ENCODE measurements at places on chromosomes 13 and 19.

DNA sequence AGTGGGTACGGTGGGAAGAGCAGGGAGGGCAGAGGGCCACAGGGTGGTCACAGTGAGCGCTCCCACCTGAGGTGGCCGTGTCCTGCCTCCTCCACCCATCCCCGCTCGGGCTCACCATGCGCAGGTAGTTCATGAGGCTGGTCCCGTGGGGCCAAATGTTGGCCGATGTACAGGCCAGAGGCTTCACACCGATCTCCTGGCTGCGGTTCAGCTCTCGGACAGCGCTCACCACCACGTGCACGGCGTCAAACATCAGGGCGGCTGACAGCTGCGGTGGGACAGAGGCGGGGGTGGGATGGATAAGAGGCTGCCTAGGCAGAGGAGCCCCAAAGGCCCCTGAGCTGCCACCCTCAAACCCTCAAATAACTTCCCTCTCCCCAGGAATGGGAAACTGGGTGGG is 15.8 kb downstream of the GRIK5 start:
- no peak for DNase-seq

DNA sequence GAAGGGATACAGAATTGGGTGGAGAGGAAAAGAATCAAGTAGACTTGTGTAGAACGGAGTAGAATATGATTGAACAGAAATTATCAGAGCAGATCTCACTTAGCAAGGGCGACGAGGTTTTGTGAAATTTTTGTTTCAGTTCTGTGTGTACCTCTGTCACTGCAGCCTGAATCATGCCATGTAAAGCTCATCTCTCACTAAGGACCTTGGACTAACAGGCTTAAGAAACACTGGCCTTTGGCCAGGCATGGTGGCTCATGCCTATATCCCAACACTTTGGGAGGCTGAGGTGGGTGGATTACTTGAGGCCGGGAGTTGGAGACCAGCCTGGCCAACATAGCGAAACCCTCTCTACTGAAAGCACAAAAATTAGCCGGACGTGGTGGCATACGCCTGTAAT is 62.6 kb downstream of the MYH14 start:
- DNase-seq: no peak

DNA sequence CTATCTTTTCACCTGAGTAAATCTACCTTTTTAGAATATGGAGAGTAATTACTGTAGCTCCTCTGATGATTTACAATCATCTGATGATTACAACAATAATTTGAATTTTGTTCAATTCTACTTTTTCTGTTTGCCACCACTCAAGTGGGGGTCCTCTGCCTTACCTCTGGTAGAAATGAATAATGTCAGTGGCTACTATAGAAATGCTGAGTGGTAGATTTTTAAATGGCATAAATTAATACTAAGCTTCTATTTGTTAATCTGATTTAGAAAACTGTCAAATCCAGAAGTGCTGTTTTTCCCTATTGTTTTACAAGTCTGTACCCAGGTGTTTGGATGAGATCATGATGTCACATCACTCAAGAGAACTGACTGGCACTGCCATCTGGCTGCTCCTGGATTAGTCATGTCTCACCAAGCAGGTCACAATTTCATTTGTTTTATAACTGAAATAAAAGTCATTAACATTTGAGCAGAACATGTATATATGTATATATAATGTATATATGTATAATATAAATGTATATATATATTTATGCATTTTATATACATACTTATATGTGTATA is 494.8 kb downstream of the TBC1D4 start:
- DNase-seq: no peak

GRCh38 chr19:55692681-55693081 is 17.7 kb downstream of the EPN1 start:
- DNase-seq: no peak

GRCh38 chr19:43519436-43520088 is 7.4 kb downstream of the ETHE1 start:
- DNase-seq: peak; percentile 33

GRCh38 chr19:15286688-15287365 is 45.5 kb downstream of the BRD4 start:
- DNase-seq: no peak

DNA sequence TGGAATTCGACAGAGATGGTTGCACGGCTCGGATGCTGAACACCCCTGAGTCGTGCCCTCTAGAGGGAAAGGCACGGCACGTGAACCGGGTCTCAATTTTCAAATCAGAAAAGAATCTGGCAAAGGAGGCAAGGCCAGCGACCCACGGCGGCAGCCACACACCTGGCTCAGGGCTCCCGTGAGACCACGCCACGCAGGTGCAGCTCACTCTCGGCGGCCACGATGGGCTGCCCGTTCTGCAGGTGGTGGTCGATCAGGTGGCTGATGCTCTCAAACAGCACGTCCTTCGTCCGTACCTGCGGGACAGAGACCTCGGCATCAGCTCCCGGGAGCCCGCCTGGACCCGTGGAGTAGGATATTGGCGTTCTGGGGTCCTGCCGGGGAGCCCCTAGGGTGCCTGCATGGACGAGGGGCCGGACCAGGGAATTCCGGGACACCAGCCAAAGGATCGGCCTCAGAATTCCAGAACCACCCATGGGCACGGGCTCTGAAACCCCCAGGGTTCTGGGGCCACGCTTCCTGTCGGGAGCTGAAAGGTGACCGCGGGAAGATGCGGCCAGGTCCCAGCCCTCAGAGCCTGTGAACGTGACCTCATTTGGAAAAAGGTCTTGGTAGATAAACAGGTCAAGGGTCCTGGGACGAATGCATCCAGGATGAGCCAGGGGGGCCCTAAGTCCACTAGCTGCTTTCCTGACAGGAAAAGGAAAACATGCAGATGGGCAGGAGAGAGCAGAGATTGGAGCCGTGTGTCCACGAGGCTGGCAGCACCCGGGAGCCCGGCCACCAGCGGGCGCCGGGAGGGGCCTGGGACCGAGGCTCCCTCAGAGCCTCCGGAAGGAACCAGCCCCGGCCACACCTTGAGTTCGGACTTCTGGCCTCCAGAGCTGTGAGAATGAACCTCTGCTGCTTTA is 10.1 kb upstream of the C2CD4C start:
- no peak for DNase-seq

- DNase-seq: no peak
Measured at GRCh38 chr19:29106346-29106885, 106.5 kb downstream of the UQCRFS1 start.

DNA sequence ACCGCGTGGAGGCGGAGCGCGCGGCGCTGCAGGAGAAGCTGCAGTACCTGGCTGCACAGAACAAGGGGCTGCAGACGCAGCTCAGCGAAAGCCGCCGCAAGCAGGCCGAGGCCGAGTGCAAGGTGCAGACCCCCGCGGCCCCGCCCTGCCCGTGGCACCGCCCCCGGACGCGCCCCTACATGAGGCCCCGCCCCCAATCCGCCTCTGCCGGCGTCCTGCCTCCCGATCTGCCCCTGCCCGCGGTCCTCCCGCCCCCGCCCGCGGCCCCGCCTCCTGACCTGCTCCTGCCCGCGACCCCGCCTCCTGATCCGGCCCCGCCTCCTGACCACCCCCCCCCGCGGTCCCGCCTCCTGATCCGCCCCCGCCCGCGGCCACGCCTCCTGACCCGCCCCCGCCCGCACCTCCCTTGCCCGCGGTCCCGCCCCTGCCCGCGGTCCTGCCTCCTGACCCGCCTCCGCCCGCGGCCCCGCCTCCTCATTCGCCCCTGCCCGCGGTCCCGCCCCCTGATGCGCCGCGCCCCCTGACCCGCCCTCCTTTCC is 11.7 kb downstream of the PRR36 start:
- no peak for DNase-seq

- DNase-seq: no peak
Measured at GRCh38 chr19:1365319-1366269, 18.1 kb upstream of the NDUFS7 start.

DNA sequence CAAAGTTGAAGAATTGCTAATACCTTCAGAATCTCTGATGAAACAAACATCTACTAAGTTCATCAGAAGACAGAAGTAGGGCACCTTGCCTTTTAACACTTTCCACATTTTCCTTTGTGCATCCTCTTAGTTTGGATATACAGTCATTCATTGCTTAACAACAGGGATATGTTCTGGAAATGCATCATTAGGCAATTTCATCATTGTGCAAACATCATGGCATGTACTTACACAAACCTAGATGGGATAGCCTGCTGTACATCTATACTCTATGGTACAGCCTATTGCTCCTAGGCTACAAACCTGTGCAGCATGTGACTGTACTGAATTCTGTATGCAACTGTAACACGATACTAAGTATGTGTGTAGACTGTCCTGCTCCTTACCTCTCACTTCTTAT is 169.8 kb downstream of the SUCLA2 start:
- no peak for DNase-seq

GRCh38 chr19:35856546-35857149 is at the start of gene KIRREL2:
TSS of gene KIRREL2 (plus strand) at chr19:35856911. CDS start at chr19:35857120, 209 bp downstream.
- no peak for DNase-seq

DNA sequence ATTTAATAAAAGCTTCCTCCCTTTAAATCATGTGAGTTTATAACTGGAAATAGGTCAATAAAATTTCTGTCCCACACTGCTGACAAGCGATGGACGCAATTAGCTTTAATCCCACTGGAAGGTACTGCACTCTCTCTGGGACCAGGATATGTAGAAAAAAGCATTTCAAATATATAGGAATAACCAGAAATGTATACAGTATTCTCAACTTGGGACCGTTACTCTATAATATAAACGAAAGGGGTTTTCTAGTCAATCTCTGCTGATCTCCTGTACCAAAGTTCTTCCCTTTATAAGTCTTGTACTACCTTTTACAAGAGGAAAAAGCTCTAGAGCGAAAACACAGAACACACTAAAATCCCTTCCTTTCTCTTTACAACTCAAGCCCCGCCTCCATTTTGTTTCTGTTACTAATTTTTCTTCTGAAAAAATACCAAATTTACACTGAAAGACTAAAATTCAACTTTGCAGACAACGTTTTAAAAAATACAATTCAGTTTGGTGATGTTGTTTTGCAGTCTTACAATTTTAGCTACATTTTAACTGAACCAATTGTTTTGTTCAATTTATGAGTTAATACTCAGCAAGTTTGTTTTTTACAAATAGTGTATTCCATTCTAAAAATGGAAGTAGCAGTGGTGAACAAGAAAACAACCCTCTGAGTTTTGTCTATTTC is 1.7 kb upstream of the USPL1 start:
- DNase-seq: no peak

- DNase-seq: no peak
Measured at GRCh38 chr13:46172531-46172991, 9.4 kb downstream of the LCP1 start.

DNA sequence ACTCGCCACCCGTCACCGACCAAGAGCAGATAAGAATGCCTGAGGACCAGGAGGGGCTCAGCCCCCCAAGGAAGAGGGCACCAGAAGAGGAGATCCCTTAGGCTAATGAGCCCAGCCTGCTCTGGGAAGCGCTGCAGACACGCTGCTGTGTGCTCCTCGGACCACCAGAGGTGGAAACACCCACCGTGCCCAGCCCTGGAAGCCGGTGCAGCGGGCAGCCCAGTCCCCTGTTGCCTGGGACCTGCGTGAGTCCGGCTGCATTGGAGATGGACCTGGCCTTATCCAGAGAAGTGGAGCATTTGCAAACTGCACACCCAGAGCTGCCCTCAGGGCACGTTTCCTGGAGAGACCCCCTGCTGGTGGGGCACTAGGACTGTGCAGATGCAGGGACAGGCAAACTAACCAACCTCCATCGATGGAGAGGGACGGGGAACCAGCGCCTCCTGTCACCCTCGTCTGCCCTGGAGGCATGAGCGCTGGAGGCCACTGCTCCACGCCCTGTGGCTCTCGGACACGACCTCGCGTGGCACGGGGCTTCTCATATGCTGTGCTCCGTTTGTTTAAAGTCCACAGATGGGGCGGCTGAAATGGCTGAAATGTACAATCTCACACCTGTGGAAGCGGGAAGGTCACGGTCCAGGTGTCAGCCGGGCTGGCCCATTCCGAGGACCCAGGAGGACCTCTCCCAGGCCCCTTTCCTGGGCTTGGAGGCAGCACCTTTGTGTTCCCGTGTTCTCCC is 153.9 kb downstream of the KDM4B start:
- no peak for DNase-seq

All from caudate nucleus (tissue), 63 donors.